ENCODE measurements at places on chromosomes 5 and 9. TPM values are rescaled to one million over a fixed set of nuclear protein-coding genes. Genes with fewer than 3 reads are reported as not detected.

Gene FBXO10
- 1.5 TPM for polyA plus RNA-seq

Gene CYLC2
- not detected for polyA plus RNA-seq

Gene GKAP1
- polyA plus RNA-seq: 1.5 TPM

- DNase-seq: peak; percentile 93
Observed at GRCh38 chr9:114372921-114373448, 14.8 kb downstream of the AKNA start.

- DNase-seq: no peak
Observed at GRCh38 chr9:17332115-17332514, 197.3 kb downstream of the CNTLN start.

- DNase-seq: no peak
Observed at GRCh38 chr9:22446589-22446949, at the start of gene DMRTA1. DMRTA1 (plus strand) TSS chr9:22446824; CDS start chr9:22447066, 242 bp downstream.

DNA sequence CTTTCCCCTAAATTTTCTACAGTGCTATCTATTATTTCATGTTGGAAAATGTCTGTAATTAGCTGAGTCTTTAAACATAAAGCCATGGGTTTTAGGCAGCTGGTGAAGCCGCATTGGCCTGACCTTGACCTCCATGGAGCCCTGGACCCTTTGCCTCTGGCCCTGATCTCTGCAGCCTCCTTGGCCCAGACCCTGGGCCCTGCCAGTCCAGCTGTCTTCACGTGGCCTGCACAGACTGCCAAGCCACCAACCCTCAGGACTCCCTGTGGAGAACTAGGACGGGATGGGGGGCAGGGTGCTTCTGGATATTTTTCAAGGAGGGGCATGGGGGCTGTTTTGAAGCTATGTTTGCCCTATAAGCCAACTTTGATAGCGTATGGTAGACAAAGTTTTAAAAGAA lies 29.8 kb upstream of the PPARGC1B start:
- DNase-seq: no peak

DNA sequence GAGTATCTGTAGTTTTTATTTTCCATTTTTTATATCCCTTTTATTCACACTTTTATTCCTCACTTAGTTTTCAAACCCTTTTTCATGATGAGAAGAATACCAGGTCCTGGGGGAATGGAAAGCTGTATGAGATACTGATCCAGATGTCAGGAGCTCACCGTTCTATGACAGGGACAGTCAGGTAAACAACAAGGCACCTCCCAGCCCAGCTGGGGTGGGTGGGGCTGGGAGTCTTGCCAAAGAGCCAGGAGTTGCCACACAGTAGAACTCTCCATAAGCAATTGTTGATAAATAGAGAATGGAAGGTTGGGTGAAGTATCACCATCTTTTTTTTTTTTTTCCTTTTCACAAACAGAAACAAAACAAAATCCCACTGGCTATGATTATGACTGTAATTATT lies 225.8 kb downstream of the NSG2 start:
- no peak for DNase-seq
